ENCODE measurements at places on chromosomes 3 and 15.

GRCh38 chr3:42302924-42303634 is 37.1 kb upstream of the CCK start:
- DNase-seq: no peak

DNA sequence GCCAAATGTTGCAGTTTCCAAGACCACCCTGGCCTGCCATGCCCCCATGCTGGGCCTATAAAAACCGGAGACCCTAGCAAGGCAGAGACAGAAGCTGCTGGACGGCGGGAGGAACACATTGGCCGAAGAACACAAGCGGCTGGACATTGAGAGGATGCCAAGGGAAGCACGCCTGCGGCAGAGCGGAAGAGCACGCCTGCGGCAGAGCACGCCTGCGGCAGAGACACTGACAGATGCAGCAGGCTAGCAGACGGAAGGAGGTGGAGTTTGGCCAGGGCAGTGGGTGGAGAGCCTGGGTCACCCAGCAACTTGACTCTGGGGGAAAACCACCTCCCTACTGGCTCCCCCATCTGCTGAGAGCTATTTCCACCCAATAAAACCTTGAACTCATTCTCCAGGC is 322.3 kb upstream of the TBL1XR1 start:
- DNase-seq: no peak

GRCh38 chr3:97835761-97836160 is 13.9 kb downstream of the CRYBG3 start:
- DNase-seq: no peak

- no peak for DNase-seq
Measured at GRCh38 chr3:19961960-19962359, 15.1 kb downstream of the RAB5A start.

GRCh38 chr3:149186219-149186618 is 35.4 kb downstream of the CP start:
- no peak for DNase-seq

DNA sequence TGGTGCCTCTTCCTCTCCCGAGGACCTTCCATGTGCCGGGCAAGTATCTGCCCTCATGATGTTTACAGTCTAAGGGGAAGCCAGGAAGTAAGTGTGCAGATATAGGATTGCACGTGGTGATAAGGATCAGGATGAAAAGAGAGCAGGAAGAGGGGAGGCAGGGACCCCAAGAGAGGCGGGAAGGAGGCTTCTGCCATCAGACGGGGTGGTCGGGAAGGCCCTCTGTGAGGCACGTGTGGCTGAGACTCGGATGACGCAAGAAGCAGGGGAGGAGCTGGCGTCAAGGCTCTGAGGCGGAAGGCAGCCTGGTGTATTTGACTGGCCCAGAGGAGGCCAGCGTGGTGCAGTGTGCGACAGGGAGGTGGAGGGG is 762 bp upstream of the IQSEC1 start:
- no peak for DNase-seq

DNA sequence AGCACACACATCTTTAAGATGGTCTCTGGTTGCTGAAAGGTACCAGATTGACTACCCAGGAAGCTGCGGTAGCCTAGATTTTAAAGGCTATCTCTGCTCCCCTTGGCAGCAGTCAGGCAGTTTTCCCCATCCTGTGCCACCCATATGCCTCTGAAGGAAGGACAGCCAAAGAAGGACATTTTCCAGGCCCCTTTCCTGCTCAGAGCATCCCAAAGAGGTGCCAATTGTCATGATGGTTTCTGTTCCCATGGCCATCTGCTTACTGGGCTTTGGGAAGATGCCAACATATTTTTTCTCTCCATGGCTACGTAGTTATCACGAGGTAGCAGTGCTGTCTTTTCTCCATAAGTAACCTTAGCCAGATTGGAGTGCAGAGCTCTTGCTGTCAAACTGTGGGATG is 39.7 kb downstream of the UNC13C start:
- no peak for DNase-seq

DNA sequence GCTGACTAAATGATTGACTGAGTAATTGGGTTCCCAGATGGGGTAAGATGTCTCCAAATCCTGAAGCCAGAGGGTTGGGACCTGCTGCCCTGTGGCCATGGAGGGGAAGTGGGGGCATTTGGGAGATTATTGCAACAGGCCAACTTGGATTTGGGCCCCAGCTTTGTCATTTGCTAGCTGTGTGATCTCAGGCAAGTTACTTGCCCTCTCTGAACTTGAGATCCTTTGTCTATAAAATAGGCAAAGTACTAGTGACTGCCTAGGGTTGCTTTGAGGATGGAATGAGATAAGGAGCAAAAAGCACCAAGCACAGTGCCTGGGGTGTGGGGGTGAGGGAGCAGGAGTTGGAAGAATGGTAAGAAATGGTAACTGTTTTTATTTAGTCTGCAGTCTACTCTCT is 4.4 kb upstream of the INSYN1 start:
- DNase-seq: no peak
